ENCODE measurements at places on chromosomes 2 and 18.

DNA sequence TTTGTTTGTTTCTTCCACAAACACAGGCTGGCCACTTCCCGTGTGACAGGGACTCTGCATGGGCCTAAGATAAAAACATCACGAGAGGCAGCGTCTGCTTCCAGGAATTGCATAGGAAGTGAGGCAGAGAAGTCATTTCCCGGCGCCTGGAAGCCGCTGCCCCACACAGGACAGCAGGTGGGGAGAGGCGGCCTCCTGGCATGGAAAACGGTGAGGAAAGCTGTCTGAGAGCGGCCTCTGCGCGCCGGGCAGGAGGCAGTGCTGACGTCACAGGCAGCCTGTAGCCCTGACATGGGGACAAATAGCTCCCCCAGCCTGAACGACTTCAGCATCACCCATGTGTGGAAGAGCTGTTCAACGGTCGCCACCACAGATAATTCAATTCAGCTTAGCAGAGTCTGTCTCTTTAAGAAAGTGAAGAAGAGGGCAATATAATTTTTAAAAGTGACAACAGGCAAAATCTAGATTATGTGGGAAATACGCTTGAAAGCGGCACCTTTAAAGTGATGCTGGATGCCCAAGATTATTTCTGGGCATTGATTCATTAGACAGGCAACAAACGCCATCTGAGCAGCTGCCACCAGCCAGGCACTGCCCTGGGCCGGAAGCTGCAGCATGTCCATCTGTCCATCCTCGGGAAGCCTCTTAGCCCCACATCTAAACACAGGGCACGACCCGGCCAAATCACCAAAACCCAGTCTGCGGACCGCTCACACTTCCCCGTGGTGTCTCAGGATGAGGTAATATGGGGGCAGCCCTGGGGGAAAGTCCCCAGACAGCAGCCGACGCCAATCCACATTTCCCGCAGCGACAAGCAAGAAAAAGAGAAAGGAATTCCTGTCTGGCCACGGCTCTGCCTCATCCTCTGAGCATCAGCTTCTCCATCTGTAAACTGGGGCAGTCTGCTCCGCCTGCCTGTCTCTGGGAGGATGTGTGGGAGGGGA, 138.9 kb downstream of the PXDN start:
- peak; percentile 78 for DNase-seq

- DNase-seq = no peak
These were observed 200.8 kb downstream of the AGPS start for GRCh38 chr2:177593402-177593801.

DNA sequence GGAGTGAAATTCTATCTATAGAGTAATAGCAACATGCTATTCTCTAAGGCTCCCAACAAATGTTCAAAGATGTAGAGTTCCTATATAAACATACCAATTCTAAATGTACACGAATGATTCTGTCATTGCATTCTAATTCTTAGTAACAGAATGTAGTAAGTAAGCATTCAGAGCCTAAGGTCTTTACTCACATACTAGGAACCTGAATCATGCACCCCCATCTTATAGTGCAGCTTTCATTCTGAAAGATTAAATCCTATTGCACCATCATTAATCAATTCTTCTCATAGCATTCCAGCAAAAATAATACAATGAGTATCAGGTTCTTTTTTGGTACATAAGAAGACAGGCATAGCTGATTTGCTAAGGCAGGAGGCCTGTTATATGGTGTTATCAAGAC, 230.0 kb downstream of the NCKAP5 start:
- DNase-seq = no peak

DNA sequence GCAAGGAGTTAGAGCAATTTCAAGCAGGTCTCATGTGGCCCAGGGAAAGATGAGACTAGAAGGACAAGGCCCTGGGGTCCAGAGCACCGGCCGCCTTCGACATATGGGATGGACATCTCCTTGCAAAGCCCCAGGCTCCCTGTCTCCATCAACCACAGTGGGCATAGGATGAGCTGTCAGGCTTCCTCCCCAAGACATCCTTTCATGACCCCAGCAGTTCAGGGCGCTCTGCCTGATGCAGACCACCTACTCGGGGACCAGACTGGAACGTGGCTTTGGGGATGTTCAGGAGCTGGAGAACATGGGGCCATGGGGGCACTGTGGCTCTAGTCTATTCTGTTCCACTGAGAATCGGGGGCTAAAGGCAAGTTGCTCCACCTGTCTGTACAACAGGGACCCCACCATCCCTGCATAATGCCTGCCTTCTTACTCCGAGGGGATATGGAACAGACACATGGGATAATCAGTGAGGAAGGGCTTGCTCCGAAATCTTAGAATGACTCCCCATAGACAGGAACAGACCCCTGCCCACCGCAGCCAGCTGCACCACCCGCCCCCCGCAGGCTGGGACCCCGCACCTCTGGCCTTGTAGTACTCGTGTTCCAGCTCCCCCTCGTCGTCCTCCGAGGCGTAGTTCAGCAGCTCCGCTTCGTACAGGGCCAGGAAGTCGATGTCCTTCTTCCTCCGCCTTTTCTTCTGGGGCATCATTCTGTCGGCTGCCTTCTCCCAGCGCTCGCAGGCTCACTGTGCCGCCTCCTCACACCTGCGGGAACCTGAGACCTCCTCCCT, 500 bp downstream of the LOXHD1 start:
- DNase-seq = no peak

DNA sequence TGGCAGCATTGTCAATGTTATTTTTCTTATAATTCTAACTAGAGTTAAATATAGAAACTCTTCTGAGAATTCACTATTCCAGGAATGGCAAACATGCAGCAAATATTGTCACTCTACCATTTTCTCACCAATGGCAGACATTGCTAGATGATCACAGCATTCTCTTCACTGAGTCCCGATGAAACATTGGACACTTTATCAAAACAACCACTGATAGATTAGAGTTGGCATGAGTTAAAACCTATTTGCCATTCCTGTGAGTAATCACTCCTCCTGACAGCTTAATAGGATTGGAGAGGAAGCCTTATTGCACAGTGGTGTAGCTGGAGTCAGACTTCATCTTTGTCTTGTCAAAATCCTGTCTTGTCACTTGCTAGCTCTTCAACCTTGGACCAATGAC, 163.9 kb upstream of the THUMPD2 start:
- DNase-seq = peak; percentile 82

GRCh38 chr18:69067048-69067447, 269.2 kb downstream of the CCDC102B start:
- DNase-seq = no peak

GRCh38 chr2:40123326-40123725, 328.6 kb downstream of the SLC8A1 start:
- DNase-seq = peak; percentile 48

GRCh38 chr18:22542406-22542835, 124.7 kb upstream of the CTAGE1 start:
- DNase-seq = peak; percentile 75

- no peak for DNase-seq
These were observed 6.8 kb downstream of the ZCCHC2 start for GRCh38 chr18:62529597-62529996.

DNA sequence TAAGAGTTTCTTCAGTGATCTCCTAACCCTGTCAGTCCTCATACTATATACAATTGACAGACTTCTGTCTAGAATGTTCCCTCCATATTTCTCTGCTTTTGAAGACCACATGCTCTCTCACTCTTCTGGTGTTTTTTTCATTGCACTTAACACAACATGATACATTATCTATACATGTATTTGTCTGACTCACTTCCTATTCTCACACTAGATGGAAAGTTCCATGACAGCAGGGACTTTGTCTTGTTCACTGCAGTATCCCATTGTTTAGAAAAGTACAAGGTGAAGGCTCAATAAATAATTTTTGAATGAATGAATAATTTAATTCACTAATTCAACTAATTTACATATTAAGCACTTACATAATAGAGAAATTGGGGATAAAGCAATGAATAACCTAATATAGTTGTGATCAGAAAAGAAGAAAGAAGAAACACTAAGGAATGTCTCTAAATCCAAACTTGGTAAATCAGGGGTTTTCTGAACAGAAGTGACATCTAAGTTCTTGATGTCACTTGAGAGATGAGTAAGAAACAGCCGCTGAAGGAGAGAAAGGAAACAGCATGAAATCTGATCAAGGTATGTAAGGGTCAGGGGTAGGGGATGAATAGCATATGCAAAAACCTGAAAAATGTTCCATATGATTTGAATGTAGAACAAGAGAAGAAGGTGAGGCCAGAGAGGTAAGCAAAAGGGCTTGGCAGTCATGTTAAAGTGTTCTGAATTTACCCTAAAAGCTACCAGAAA, 42.4 kb downstream of the MBD2 start:
- peak; percentile 16 for DNase-seq

DNA sequence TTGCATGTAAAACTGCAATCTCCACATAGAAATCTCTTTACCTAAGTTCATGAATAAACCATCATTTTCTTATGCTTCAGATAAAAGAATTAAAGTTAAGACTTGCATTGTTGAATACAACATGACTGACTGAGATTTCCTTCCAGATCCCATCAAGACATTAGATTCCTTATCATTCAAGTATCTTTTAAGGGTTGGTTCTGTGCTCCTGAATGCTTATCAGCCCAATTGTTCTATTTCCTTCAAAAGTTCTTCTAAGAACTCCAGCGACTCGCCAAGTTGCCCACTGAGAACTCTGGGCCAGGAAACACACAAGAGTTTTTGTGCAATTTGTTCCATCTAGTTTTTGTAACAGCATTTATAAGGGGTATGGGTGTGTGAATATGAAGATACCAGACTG, 120.3 kb downstream of the RBMS1 start:
- DNase-seq = no peak

- DNase-seq = no peak
These were observed 60.4 kb downstream of the FIGN start for GRCh38 chr2:163675388-163675787.

DNA sequence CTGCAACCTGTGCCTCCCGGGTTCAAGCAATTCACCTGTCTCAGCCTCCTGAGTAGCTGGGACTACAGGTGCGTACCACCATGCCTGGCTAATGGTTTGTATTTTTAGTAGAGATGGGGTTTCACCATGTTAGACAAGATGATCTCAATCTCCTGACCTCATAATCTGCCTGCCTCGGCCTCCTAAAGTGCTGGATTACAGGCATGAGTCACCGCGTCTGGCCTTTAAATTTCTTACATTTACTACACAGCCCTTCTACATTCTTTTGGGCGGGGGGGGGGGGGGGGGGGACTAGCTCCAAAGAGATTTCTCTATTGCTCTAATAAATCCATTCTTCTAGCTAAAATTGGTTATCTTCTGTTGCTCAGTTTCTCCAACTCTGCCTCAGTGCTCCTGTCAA, 964.9 kb upstream of the ACVR2A start:
- no peak for DNase-seq

DNA sequence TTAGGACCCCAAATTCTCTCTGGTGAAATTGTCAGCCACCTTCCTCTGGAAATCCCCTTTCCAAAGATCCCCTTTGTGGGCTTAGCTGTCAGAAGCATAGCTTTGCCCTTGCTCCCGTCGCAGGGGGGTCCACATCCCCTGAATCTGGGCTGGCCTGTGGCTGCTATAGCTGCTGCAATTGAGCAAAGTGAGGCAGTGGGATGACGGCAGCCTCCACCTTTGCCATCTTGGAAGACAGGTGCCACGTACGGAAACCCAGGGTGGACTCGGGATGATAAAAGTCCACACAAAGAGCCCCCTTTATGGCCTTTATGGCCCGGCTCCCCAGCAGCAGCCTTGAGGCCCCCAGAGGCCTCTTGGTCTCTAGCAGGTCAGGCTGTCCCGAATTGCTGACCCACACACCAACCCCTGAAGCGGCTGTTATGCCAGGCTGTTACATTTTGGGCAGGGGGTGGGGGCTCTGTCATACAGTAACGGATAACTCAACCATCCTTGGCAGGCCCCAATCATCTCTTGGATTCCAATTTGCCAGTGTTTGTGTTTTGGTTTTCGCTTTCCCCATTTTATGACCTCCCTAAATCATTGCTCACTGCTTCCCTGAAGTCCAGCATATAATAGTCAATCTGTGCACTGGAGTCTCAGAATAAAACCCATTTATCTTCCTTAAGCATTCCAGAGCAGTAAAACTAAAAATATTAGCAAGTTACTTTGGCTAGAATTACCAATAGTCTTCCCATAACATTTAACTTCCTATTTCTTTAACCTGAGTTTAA, 33.2 kb upstream of the ID2 start:
- DNase-seq = no peak

DNA sequence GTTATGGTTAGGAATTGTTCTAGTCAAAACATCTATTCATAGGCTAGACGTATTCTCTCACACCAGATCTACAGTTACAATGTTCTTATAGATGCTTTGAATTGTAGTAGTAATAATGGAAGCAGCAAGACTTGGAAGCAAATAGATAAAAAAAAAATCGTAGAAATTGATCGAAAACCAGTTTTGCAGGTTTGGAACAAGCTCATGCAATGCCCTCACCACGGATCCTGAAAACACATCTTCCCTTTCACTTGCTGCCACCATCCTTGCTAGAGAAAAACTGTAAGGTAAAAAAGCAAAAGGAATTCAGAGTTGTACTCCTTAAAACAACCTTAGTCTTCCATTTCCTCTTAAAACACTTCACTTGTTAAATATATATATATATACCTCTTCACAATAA, 4.4 kb downstream of the SULT1C4 start:
- DNase-seq = no peak

- peak; percentile 50 for DNase-seq
These were observed 91.1 kb downstream of the FMNL2 start for GRCh38 chr2:152425765-152426727.

- no peak for DNase-seq
These were observed 89.2 kb upstream of the CXCR4 start for GRCh38 chr2:136207030-136207623.

- no peak for DNase-seq
These were observed 28.6 kb downstream of the TLK1 start for GRCh38 chr2:171132086-171132485.
